ENCODE measurements at places on chromosomes 4 and X.

- no peak for DNase-seq
Measured at GRCh38 chr4:79198951-79199587, 126.8 kb downstream of the NAA11 start.

DNA sequence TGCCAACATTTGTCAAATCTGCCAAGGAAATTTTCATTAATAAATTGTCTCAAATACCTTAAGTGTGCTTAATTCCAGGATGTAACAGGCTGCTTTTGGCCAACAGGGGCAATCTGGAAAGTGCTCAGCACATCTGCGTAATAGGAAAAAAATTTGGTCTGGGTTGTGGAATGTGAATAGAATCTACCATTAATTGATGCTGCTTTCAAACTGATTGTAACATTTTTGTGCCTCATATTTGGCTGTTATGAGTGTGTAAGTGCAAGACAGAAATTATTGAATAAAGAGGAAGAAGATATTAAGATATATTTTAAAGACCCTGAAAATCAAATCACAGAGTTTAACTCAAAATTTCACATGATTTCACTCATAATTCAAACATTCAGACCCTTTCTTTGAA lies 41.1 kb downstream of the REELD1 start:
- DNase-seq, result no peak

- DNase-seq, result peak; percentile 78
Measured at GRCh38 chr4:105472871-105473323, 965 bp downstream of the PPA2 start.

DNA sequence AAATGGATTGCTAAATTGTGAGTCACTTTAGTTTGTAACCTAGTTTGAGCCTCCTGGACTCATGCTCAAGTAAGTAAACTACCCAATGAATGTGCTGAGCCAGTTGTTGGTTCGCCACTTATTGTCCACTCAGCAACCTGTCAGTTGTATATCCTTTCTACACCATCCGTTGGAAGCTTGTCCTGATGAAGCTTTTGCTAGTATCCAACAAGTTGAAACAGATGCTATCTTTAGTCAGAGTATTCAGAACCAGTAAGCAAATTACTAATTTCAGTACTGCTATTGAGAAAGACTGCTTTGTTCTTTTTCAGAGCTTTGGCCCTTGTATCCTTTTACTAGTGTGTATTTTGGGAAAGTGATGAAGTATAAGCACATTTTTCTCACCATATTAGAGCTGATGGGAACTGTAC lies 4.3 kb upstream of the NAA15 start:
- no peak for DNase-seq

- no peak for DNase-seq
Measured at GRCh38 chrX:27966955-27967354, 14.3 kb downstream of the DCAF8L1 start.

GRCh38 chr4:100424376-100424775 lies 93.4 kb downstream of the EMCN start:
- DNase-seq, result peak; percentile 60

GRCh38 chr4:72318421-72319170 lies 250.4 kb downstream of the ADAMTS3 start:
- no peak for DNase-seq

DNA sequence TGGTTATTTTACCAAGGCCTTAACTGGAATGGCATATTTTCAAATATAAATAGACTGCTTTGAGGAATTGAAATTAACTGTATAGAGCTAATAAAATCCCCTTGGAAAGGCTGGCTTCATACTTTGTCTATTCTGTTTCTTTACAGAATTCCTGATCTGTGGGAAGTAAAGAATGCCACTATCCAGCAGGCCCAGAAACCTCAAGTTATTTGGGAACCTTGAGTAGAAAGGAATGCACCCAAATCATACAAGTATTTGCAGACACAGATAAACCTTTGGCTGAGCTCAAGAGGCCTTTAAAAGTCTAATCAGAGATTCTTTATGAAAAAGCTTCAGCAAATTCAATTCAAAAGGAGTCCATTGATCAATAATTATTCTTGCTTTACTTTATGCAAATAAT lies 975.7 kb upstream of the PABPC4L start:
- no peak for DNase-seq

- DNase-seq, result no peak
Measured at GRCh38 chr4:76388160-76388908, 32.6 kb downstream of the CCDC158 start.

Data from nucleus accumbens (tissue), 56 donors.